ENCODE measurements at places on chromosomes 16 and 17.
A peak's percentile ranks its signal among the peaks of the same experiment; 100 is the strongest.

DNA sequence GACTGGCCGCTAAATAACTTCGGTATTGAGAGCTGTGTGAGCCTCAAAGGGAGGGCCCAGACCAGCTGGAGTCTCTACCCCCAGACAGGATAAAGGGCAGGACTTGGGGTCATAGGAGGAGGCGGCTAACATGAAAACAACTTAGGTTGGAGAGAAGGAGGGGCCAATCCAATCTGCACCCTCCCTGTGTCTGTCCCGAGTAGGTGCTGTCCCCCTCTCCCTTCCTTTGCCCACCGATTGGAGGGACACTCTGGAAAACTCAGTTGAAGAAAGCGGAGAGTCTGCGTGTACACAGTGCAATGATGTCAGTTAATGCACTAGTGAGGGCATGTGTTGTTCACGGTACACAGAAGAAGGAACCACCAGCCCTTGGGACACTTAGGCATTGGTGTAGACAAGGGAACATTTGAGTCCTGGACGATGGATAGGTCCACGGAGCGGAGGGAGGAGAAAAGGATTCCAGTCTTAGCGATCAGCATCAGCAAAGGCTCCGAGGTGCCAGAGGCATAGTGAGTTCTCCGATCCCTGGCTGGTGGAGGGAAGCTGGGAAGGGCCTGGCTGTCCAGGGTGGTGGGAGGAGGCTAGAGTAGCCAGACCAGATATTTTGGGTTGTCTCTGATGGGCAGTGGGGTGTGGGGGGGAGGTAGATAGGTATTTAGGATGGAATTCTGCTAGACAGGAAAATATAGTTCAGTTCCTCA, 761 bp downstream of the NOL3 start:
- DNase-seq: no peak

DNA sequence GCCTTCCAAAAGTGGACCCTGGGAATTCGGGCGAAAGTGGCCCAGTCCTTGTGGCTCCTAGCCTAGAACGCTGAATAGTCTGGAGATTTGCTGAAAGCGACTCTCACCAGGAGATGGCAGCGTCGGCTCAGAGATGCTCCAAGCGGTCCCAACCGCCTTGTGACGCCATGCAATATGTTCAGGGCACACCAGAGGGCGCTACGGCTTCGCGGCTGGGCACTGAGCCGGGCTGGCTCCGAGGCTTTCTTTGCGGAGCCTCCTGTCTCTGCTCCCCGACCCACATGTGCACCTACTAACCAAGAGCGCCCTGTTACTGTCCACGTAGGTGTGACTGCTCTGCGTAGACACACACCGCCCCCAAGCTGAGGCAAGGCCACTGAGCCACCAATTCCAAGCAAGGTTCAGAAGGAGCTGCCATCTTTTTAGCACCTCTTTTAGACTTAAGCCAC, 36.9 kb downstream of the SYCE1L start:
- DNase-seq: peak; percentile 50

- no peak for DNase-seq
These were observed 70.5 kb downstream of the CFDP1 start for GRCh38 chr16:75362846-75363245.

DNA sequence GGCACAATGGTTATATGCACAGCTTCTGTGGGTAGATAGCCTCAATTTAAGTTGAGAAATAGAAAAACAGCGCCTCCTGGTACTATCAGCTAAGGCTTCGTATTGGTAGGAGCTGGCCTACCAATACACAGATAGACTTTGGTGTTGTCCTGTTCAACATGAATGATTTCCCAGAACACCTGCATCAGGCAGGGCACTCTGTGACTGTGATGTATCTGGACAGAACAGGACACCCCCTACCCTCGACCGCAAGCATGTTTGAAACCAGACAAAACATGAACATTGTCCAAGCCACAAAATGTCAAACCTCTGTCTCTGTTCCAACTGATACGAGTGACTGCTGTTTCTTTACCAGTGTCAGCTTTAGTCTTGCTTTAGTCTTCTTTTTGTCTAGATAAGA, 144.9 kb downstream of the HAPSTR1 start:
- DNase-seq: no peak

GRCh38 chr17:66625311-66625767, 209.6 kb upstream of the CACNG5 start:
- DNase-seq: no peak

- DNase-seq: no peak
These were observed 150.8 kb downstream of the SNX11 start for GRCh38 chr17:48258331-48258730.

DNA sequence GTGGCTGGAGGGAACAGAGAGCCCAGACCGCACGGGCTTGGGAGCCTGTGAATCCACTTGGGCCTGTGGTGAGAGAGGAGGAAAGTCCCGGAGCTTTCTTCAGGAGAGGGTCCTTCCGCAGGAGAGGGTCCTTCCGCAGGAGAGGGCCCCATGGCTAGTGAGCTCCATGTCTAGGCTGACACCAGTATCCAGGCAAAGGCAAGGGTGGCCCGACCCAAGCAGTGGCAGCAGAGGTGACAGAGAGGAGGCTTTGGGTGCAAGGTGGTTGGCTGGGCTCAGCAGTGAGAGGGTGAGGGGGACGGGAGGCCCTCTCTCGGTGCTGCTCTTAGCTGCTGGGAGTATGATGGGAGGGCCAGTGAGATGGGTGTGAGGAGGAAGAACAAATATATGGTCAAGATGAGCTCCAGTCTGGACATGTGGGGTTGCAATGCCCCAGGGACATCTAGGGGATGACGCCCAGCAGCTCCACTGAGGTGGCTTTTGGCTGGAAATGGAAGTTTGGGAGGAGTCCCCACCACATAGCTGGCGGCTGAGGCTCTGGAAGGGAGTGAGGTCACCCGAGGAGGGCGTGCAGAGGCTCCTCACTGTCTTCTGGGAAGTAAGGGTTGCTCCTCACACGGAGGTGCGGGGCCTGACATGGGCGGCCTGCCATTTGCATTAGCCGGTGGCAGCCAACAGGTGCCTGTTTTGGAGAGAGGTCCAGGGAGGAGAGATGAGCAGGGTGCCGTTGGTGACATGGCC, 2.3 kb upstream of the HSD3B7 start:
- no peak for DNase-seq

GRCh38 chr16:69851491-69852240, 89.5 kb downstream of the WWP2 start:
- no peak for DNase-seq

- DNase-seq: no peak
These were observed 47.2 kb upstream of the ACSF3 start for GRCh38 chr16:89046491-89046890.

DNA sequence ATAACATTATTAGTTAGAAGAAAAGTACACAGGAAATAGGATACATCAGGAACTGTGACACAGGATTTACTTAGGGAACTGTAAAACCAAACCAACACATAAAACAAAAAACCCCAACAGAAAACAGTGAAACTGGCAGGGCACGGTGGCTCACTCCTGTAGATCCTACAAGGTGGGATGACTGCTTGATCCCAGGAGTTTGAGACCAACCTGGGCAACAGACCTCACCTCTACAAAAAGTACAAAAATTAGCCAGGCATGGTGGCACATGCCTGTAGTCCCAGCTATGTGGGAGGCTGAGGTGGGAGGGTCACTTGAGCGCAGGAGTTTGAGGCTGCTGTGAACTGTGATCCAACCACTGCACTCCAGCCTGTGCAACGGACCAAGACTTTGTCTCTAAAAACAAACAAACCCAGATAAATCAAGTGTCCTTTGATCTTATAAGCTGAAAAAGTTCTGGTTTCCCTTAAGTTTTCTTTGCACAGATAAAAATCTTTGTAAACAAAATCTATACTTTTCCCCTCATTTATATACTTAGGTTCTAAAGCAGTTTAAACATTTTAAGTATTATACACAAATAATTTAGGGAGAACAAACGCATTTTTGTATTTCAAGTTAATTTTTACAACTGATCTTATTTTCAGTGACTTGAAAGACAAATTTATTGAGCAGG, 111.5 kb upstream of the TOB1 start:
- DNase-seq: no peak

DNA sequence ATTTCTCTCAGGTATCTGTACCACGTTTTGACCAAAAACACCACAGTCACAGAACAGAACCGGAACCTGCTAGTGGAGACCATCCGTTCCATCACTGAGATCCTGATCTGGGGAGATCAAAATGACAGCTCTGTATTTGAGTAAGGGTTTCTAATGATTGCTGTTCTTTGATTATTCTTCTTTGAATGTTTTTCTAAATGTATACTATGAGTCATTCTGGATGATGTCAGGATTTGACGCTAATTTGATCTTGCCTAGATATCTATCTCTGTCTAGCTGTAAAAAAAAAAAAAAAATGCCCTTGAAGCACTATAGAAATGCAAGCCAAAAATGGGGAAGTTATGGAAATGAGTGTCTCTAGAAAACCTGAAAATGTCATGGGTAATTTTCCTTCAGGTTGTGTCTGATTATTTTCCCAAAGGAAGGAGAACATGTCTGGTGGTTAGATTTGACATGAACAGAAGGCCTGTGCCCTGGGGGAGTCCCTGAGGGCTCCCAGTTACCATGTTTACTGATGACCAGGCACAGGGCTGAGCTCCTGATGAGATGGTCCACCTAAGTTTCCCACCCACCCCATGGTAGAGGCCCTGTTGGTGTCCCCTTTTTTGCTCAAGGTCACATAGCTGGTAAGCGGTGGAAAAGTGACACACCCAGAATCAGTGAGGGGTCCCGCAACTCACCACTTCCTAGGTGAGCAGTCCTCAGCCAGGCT, 13.6 kb downstream of the CLEC16A start:
- DNase-seq: no peak

GRCh38 chr16:86016201-86016965, 117.4 kb downstream of the IRF8 start:
- peak; percentile 41 for DNase-seq

DNA sequence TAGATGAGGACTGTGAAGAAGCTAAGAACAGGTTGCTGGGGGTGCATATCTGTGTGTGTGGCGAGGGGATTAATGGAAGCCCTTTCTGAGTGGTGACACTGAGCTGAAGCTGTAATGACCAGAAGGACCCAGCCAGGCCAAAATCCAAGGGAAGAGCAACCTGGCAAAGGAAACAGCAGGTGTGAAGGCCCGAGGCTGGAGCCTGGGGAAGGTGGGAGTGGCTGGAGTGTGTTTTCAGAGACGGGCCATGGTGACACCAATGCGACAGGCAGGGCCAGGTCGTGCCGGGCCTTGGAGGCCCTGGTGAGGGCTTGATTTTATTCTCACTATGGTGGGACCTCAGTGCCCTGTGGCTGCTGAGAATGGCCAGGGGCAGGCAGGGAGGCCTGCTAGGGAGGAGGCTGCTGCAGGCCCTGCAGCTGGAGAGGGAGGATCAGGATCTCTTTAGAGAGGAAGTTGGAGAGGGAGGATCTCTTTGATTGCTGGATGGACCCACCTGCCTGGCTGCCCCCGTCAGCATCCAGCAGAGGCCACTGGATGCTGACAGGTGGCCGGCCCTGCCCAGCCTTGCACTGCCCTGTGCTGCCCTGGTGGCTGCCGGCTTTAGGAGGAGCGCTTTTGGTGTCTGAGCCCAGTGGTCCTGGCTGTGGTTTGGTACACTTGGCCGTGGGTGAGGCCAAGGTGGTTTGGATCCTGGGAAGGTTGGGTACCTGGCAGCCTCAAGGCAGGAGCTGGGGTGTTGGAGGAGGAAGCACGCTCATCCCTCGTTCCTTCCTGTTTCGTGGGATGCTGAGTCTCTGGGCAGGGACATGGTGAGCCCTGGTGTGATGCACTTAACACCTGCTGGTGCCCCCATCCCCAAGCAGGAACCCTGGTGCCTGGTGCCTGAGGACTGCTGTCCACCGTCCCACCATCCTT, 188.3 kb downstream of the SEC14L1 start:
- no peak for DNase-seq

DNA sequence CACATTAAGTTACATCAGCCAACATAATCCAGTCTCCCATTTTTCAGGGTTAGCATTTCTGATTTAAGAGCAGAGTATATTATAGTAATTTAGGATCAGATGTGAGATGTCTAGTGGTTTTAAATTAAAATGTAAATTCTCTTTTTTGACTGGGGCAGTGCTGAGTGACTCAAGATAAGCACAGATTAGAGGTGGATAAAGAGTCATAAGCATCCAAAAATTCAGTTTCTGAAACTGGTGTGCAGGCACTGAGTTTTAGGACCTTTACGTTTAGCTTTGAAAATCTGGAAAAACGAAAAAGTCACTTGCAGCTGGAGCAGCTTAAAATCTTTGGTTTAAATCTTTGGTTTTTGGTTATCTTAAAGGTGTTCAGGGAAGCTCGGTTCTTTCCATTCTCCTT, 190.7 kb downstream of the FTO start:
- DNase-seq: no peak

GRCh38 chr16:23356941-23357340, 54.8 kb downstream of the SCNN1B start:
- DNase-seq: no peak

- DNase-seq: no peak
These were observed 606 bp downstream of the THAP11 start for GRCh38 chr16:67842509-67843342.

- DNase-seq: no peak
These were observed 215.4 kb downstream of the SOX9 start for GRCh38 chr17:72336026-72336803.

- DNase-seq: no peak
These were observed 13.2 kb downstream of the SDK2 start for GRCh38 chr17:73630965-73631595.

GRCh38 chr16:68607443-68607842, 37.7 kb upstream of the CDH3 start:
- DNase-seq: no peak

DNA sequence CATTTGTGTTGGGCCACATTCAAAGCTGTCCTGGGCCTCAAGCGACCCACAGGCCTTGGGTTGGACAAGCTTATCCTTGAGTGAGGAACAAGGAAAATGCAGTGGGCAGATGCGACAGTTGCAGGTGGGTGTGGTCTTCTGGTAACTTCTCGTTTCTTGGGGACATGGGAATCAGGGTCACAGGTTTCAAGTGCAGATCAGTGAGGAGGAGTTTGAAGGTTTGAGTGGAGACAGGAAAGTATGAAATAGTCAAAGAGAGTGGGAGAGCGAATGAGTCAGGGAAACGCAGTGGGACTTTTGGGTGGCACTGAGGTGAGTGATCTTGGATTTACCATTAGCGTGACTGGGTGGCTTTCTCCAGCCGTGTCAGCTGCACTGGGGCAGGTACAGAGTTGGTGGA, 15.4 kb upstream of the CCL22 start:
- DNase-seq: no peak

GRCh38 chr17:66290101-66290722, 12.2 kb upstream of the PRKCA start:
- no peak for DNase-seq

DNA sequence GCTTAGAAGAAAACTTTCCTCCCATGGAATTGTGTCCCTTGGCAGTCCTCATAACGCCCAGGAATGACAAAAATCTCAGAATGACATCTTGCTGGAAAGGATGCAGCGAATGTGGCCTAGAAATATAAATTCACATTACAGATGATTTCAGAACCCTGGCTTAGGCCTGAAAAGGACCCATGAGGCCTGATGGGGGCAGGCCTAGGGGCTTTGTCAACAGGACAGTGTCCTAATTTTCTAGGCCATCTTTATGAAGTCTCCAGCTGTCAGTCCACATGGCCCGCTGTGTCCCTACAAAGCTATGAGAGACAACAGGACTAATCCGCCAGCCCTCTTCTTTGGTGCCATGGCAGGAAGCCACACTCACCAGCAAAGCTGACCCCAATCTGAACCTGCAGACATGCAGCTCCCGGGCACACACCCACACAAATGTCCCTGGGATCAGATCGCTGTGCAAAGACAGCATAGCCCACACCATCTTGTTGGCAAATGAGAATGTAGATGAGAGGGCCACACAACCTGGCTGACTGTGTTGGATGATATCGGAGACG, 40.4 kb upstream of the DNAH17 start:
- DNase-seq: no peak

- DNase-seq: no peak
These were observed 31.5 kb upstream of the SHISA9 start for GRCh38 chr16:12869698-12870427.

- no peak for DNase-seq
These were observed 59.0 kb downstream of the ELAC2 start for GRCh38 chr17:12958786-12959185.
